Endothelial cell (in vitro differentiated cells): ENCODE measurements at places on chromosomes 1 and 21. TPM values are rescaled to one million over a fixed set of nuclear protein-coding genes. Genes with fewer than 3 reads are reported as not detected.
A peak's percentile ranks its signal among the peaks of the same experiment; 100 is the strongest.

DNA sequence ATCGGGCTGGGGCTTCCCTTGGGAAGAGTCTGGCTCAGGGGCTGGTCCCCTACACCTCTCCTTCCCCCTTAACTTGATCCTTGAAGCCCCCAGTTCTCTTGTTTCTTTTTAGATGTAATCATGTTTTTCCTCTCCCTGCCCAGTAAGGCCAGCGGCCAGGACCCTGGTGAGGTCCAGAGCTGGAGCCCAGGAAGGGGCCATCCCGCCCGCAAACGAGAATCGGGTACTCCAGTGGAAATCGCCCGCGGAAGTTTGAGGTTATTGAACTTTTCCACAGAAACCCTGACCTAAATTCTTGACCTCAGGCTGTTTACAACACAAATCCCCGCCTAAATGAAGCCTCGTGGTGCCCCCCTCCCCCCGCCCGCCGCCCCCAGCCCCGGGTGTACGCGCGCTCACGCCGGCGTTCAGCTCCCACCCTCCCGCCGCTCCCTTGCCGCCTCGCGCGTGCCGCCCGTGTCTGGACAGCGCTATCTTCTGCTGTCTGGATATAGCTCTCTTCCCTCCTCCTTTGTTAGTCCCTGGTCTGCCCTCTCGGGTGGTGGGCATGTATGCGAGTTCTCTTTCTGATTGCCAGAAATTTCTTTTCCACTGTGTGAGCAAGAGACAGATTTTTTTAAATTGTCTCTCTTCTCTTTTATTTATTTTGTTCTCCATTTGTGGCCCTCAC is 165.9 kb upstream of the CACNA1E start:
- peaks cover 3% of the 10 kb centered on the region for H3K36me3 ChIP-seq
- H3K27ac ChIP-seq: no peak overlapping the region
- peak overlapping the region; percentile 86 for H3K4me3 ChIP-seq
- peaks cover 20% of the 10 kb centered on the region for H3K27me3 ChIP-seq
- peaks cover 14% of the 10 kb centered on the region for H3K4me1 ChIP-seq
- DNase-seq: no peak

GRCh38 chr1:17170571-17170970 is 34.4 kb upstream of the PADI1 start:
- peaks cover 5% of the 10 kb centered on the region for H3K27me3 ChIP-seq
- DNase-seq: no peak
- no peaks in the 10 kb centered on the region for H3K36me3 ChIP-seq
- H3K4me3 ChIP-seq: no peak overlapping the region
- H3K4me1 ChIP-seq: no peaks in the 10 kb centered on the region
- H3K27ac ChIP-seq: no peak overlapping the region

GRCh38 chr1:112508278-112509004 is at the start of gene WNT2B:
TSS of gene WNT2B (plus strand) at chr1:112508965. CDS start at chr1:112509263, 298 bp downstream.
- H3K4me1 ChIP-seq: peaks cover 28% of the 10 kb centered on the region
- peak within 1 kb of the TSS; percentile 24 for H3K27ac ChIP-seq
- peaks cover 7% of the 10 kb centered on the region for H3K36me3 ChIP-seq
- H3K4me3 ChIP-seq: peak within 1 kb of the TSS; percentile 56

- no peak overlapping the region for H3K27ac ChIP-seq
- H3K4me3 ChIP-seq: no peak overlapping the region
- no peak for DNase-seq
- peaks cover 9% of the 10 kb centered on the region for H3K4me1 ChIP-seq
- H3K36me3 ChIP-seq: peaks cover 13% of the 10 kb centered on the region
- peaks cover 2% of the 10 kb centered on the region for H3K27me3 ChIP-seq
Measured at GRCh38 chr1:89556726-89557444, 32.3 kb downstream of the LRRC8B start.

- H3K4me3 ChIP-seq: no peak overlapping the region
- peak; percentile 57 for DNase-seq
- H3K4me1 ChIP-seq: peaks cover 5% of the 10 kb centered on the region
- no peak overlapping the region for H3K27ac ChIP-seq
Measured at GRCh38 chr21:33374450-33375096, 28.6 kb upstream of the IFNGR2 start.

DNA sequence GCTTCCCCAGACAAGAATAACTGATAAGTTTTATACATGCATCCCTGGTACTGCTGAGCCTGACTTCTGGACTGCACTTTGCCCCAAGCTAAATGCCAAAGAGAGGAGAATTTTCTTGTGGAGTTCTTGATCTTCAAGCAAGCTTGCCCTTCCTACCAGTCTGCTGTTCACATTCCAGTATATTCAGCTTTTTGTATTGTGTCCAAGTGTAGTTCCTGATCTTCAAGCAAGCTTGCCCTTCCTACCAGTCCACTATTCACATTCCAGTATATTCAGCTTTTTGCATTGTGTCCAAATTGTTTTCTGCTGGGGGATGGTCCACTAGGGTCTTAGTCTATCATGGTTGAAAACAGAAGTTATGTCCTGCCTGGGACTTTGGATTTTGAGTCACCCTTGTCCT is 894 bp upstream of the TSEN15 start:
- DNase-seq: no peak
- H3K36me3 ChIP-seq: peaks cover 5% of the 10 kb centered on the region
- H3K4me3 ChIP-seq: peak overlapping the region; percentile 93
- peaks cover 1% of the 10 kb centered on the region for H3K27me3 ChIP-seq
- no peak overlapping the region for H3K27ac ChIP-seq

GRCh38 chr1:169514566-169515270 is 29.0 kb upstream of the SLC19A2 start:
- no peak for DNase-seq
- peaks cover 11% of the 10 kb centered on the region for H3K4me1 ChIP-seq
- no peak overlapping the region for H3K27ac ChIP-seq

DNA sequence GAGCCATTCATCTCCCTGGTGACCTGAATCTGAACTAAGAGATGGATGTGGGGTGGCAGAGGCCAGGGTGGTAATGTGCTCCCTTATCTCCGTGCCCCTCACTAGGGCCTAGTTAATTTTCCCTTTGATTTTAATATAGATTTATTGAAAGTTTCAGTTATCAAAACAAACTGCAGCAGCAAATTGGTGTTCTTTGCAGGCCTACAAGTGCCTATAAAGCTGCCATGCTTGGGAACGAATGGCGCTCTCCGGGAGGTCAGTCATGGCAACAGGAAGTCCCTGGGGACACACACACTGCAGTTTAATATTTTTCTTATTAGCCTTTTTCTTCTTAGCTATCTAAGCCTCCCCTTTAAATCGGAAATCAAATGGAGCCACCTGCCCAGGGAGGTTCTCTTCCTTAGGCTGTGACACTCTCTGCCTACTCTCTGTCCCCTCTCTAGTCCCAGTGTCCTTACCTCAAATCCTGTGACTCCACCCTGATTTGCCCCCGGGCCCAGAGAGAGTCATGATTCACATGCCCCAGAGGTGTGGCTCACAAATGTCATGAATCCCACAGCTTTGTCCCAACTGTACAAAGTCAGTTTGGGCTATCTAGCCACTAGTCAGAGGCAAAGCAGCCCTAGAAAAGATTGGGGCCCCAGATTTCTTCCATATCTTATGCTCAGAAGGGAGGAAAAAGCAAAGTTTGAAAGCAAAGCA is 4.3 kb upstream of the ERI3 start:
- no peak for DNase-seq
- H3K36me3 ChIP-seq: no peaks in the 10 kb centered on the region
- H3K27ac ChIP-seq: no peak overlapping the region
- H3K4me3 ChIP-seq: no peak overlapping the region
- peaks cover 1% of the 10 kb centered on the region for H3K27me3 ChIP-seq

GRCh38 chr1:164781972-164782371 is 223.0 kb downstream of the PBX1 start:
- peaks cover 38% of the 10 kb centered on the region for H3K4me1 ChIP-seq
- H3K27ac ChIP-seq: no peak overlapping the region
- H3K36me3 ChIP-seq: no peaks in the 10 kb centered on the region
- no peak overlapping the region for H3K4me3 ChIP-seq

GRCh38 chr21:41926117-41926806 is 27.6 kb downstream of the C2CD2 start:
- no peaks in the 10 kb centered on the region for H3K36me3 ChIP-seq
- no peak for DNase-seq
- H3K27me3 ChIP-seq: peaks cover 1% of the 10 kb centered on the region
- H3K4me1 ChIP-seq: peaks cover 13% of the 10 kb centered on the region
- H3K27ac ChIP-seq: no peak overlapping the region

DNA sequence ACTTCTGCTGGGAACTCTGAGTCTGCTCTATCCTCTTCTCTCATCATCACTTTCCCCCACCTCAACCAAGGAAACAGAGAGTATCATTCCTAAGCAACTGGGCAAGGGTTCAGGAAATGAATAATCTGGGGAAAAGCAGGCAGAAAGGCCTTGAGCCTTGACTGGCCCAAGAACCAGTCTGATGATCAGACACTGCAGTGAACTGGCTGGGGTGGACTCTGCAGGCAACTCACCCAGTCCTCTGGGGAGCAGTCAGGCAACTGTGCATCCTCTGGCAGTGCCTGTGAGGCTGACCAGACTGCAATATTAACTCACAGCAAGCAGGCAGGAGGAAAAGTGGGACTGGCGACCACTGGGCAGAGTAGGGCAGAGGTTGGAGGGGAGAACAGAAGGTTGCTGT is 991 bp downstream of the ANKRD35 start:
- H3K4me1 ChIP-seq: peaks cover 24% of the 10 kb centered on the region
- no peak for DNase-seq
- H3K27me3 ChIP-seq: peaks cover 9% of the 10 kb centered on the region
- peak overlapping the region; percentile 80 for H3K4me3 ChIP-seq

DNA sequence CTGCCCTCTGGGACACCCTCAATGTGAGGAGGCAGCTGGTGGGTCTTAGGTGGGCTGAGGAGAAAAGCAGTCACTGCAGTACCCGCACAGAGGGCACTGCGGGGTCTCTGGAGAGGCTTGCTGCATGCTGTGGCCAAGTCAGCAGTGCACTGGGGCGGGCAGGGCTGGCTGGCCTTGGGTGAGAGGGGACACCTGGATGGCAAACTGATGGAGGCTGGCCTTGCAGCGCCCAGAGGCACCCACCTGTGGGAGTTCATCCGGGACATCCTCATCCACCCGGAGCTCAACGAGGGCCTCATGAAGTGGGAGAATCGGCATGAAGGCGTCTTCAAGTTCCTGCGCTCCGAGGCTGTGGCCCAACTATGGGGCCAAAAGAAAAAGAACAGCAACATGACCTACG is 3.2 kb downstream of the ELF3 start:
- H3K4me1 ChIP-seq: peaks cover 3% of the 10 kb centered on the region
- H3K27ac ChIP-seq: no peak overlapping the region
- peaks cover 2% of the 10 kb centered on the region for H3K27me3 ChIP-seq
- no peak for DNase-seq

DNA sequence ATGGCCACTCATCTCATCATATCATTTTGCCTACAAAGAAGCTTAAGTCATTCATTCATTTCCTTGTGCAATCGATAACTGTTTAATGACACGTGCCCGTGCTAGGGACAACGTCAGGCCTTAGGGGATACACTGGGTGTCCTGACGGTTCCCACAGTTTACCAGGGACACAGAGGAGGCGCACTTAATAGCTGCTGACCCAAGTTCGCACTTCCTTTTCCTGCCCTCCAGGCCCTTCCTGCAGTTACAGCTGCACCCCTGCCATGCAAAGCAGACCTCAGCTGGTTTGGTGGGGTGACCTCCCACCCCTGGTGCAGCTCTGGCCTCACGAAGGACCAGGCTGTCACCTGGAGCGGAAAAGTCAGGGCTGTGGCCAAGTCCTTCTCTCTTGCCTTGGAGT is 4.2 kb downstream of the SPATA21 start:
- no peaks in the 10 kb centered on the region for H3K36me3 ChIP-seq
- no peak for DNase-seq
- no peak overlapping the region for H3K4me3 ChIP-seq
- H3K4me1 ChIP-seq: peaks cover 15% of the 10 kb centered on the region

DNA sequence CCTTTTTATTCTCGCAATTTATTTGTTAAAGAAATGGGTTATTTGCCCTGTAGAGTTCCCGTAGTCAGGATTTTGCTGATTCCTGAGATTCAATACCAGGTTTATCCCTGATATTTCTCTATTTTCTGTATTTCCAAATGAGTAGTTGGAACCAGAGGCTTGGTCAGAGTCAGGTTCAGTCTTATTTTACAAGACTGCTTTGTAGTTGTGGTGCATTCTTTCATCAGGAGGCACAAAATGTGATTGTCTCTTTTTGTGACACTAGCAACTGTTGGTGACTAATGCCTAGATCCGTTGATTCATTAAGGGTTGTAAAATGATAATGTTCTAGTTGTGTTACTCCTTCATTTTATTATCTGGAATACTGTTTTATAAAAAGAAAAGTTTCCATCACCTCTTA is 95.5 kb upstream of the TPTE start:
- H3K27me3 ChIP-seq: no peaks in the 10 kb centered on the region
- H3K4me3 ChIP-seq: no peak overlapping the region
- H3K27ac ChIP-seq: no peak overlapping the region
- H3K36me3 ChIP-seq: no peaks in the 10 kb centered on the region
- DNase-seq: no peak

DNA sequence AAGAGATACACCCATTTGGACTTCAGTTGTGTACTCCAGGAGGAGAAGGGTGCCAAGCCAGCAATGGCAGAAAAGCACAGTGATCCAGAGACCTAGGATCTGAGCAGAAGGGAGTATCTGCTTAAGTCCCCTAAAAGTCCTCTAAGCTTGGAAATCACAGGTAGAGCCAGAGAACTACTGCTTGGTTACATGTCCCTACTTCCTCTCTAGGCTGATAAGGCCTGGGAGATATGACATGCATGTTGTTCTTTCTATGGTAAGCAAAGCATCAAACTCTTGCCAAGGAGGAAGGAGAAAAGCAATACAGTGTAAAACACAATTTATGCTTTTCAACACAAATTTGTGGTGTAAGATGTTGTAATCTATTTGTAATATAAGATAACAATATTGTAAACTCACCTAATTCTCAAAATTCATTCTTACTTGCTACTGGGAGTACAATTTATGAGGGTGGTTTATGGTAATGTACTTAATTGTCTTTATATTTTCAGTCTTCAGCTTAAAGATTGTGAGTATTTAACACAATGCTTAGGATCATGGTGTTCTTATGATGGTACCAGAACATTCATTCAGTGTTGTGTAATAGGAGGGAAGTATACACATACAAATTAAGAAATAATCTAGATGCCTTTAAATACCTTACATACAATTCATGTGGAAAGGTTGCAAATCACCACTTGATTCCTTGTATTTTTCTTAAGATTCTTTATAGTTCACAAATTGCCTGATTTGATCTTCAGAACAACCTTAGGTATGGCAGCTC is 49.1 kb upstream of the GNG12 start:
- H3K4me1 ChIP-seq: no peaks in the 10 kb centered on the region
- H3K36me3 ChIP-seq: no peaks in the 10 kb centered on the region

- peaks cover 6% of the 10 kb centered on the region for H3K4me1 ChIP-seq
- H3K4me3 ChIP-seq: no peak overlapping the region
- H3K27ac ChIP-seq: no peak overlapping the region
- peak; percentile 61 for DNase-seq
- H3K36me3 ChIP-seq: no peaks in the 10 kb centered on the region
Measured at GRCh38 chr21:30194701-30195299, 21.1 kb downstream of the CLDN8 start.

Gene TMEM52
- total RNA-seq: 0.92 TPM

Gene RHBG
- total RNA-seq: not detected

Gene TEX38
- total RNA-seq: not detected

Gene OR10J1
- total RNA-seq: not detected

Gene RGSL1
- not detected for total RNA-seq

Gene NTRK1
- 0.23 TPM for total RNA-seq

Gene SH2D1B
- total RNA-seq: not detected

Gene SEMA4A
- 2.2 TPM for total RNA-seq
